ENCODE measurements at places on chromosomes 13 and 19.

DNA sequence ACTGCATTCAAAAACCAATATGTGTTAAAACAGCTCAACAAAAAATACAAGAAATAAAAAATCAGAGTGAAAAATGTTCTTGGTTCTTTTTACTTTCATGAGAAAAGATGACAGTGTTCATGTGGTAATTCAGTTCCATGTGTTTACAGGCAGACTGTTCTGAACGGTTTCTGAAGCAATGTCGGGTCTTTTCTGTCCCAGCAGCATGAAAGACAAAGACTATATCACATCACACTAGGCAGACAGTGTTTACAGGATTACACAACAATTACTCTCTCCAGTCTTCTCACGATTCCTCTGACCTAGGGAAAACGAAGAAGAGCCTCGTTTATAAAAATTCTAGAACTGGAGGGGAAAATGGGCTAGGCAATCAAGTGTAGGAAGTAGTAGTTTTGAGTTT is 83.4 kb downstream of the UBL3 start:
- DNase-seq = no peak

DNA sequence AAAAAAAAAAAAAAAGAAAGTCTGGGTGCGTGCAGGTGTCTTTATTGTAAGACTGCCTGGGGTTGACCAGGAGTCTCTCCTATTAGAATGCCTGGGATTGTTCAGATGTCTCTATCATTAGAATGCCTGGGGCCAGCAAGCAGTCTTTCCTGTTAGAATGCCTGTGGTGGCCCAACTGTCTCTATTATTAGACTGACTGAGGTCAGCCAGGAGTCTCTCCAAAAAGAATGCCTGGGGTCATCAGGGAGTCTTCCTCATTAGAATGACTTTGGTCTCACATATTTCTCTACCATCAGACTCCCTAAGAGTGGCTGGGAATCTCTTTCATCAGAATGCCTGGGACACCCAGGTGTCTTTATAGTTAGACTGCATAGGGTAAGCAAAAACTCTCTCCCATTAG is 1577.5 kb downstream of the UQCRFS1 start:
- no peak for DNase-seq

DNA sequence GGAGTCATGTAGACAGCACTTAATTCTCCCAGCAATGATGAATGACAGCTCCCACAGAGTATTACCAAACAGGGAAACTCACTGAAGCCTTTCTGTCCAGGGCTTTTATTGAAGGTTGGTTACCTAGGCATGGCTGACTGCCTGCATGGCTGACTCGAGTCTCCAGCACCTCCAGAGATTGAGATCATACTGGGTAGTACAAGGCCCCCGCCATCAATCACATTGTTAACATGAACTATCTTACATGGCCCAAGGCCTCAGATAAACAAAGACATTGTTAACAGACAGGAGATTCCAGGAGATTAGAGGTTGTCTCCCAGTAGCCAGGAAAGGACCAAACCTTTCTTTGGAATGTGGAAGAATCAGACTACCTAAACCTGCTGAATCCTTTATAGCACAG is 128.3 kb upstream of the LSM14A start:
- DNase-seq = no peak

GRCh38 chr13:72586518-72586917 is 140.9 kb downstream of the MZT1 start:
- DNase-seq = no peak

DNA sequence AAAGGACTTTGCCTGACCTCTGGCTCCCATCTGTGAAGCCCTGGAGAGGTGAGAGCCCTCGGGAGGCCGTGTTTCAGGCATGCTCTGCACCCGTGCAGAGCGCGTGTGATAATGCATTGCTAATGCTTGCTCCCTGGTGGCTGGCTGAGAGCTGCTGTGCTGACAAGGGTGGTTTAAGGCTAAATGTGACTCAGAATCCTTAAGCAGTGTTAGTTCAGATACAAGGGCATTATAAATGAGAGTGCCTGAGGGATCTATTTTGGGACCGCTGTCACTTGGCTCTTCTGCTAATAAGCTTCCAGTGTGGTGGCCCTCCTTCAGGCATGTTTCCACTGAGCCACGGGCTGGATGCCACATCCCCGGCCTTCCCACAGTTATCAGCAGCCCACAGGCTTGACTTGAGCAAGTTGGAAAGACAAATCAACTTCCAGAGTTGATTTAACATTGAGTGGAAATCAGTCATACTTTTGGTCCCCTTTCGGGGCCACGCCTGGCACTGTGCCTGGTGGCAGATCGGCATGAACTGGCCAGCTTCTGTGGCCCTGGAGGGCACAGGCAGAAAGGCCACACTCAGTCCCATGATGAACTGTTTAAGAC is 17.0 kb downstream of the ALOX5AP start:
- no peak for DNase-seq

- DNase-seq = no peak
Measured at GRCh38 chr13:75558145-75558840, 8.7 kb downstream of the UCHL3 start.

Data from NCI-H774 (cell line).